ENCODE measurements at places on chromosomes 16 and 17.

DNA sequence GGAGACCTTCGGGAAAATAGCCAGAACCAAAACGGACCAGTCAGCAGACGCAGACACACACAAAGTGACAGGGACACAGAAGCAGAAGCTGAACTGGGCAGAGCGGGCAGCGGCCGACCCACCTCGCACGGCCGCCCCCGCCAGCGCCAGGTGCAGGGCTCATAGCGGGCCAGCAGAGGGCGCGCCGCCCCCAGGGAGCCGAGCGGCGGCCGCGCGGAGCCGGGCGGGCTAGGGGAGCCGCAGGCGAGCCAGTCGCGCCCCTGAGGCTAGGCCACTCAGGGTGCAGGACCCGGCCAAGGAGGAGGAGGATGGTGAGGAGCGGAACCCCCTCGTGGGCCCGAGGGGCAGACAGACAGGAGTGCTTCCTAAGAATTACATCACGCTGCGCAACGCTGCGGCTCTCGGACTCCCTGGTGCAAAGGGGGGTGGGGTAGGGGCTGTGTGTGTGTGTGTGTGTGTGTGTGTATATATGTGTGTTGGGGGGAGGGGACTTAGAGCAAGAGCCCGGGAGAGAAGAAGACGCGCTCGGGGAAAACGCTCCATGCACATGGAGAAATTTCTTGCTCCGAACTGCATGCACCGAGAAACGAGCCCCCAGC lies 913 bp upstream of the NOG start:
- DNase-seq, result no peak

DNA sequence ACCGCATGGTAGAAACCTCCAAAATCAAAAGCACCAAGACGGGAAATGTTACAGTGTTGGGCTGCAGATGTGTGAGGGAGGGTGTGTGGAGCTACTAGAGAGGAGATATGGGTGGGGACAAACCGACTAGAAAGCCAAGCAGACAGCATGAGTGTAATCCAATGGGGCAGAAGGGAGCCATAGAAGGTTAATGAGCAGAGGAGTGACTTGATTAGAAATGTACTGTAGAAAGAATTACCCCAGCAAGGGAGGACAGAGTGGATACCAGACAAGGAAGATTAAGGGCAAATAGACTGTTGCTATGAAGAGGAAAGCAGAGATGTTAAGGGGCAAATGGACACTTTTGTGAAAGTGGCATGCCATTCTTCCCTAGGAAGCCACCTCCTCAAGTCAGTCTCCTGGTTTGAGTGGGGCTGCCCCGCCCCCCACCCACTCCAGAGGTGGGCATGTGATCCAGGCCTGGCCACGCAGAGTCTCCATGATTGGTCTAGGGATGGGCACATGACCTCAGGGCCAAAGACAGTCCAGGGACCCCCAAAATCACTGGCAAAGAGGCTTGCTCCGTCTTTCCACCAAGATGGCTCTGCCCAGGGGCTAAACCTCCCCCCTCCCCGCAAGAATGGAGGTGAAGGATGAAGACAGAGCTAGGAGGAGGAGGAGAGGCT lies 4.3 kb downstream of the COTL1 start:
- DNase-seq, result no peak

DNA sequence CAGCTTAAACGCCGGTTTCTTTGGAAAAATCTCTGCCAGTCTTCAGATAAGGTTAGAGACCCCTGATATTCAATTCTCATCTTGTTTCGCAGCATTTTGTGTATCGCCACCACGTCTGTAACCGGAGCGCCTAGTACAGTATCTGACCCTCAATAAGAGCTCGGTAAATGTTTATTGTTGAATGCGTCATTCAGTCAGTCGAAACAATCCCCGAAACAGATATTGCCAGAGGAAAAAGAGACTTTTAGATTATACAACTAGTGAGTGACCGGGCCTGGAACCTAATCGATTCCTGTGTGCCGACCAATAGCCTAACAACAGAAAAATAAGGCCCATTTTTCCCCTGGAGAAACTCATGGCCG lies 626 bp downstream of the PELP1 start:
- DNase-seq, result no peak

DNA sequence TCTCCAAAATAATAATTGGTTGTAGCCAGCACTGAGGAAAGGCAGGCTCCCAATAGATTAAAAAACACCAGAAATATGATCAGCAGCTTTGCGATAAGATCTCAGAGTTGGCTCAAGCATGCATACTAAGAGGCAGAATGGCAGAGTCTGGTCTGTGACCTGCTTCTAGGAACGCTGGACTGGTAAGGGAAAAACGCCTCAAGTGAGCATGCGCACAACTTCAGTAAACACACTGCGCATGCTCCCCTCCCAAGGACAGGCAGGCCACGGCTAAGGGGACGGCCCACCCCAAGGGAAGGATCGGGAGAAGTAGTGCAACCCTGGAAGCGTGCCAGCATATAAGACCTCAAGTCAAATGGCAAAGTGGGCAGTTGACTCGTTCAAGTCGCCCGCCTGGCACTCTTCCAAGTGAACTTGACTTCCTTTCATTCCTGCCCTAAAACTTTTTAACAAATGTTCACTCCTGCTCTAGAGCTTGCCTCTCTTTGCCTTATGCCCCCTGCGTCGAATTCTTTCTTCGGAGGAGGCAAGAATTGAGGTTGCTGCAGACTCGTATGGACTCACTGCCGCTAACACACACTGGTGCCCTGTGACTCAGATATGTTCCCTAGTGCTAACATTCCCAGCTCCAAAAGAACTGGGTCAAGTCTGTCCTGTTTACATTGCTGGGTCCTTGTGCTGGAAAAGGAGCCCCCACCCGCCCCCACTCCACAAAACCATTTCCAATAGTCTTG lies 22.4 kb upstream of the PRM1 start:
- DNase-seq, result peak; percentile 19

- DNase-seq, result no peak
Measured at GRCh38 chr17:78882540-78883088, 20.4 kb downstream of the CEP295NL start.

DNA sequence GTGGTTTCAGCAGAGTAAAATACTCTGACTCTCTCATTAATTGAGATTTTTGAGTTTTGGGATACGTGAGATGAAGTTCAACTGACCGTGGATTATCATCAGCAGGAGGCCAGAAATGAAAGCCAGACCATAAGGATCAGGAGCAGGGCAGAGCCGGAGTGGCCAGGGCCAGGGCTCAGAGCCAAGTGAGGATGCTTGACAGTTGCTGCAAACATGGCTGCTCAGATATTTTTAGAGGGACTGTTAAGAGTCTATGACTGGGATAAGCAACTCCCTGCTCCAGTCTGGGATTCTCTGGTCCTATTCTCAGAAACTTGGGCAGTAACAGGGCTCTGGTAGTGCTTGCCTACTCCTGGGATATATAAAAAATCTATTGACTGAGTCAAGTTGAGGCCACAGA lies 17.6 kb upstream of the CDH13 start:
- no peak for DNase-seq

DNA sequence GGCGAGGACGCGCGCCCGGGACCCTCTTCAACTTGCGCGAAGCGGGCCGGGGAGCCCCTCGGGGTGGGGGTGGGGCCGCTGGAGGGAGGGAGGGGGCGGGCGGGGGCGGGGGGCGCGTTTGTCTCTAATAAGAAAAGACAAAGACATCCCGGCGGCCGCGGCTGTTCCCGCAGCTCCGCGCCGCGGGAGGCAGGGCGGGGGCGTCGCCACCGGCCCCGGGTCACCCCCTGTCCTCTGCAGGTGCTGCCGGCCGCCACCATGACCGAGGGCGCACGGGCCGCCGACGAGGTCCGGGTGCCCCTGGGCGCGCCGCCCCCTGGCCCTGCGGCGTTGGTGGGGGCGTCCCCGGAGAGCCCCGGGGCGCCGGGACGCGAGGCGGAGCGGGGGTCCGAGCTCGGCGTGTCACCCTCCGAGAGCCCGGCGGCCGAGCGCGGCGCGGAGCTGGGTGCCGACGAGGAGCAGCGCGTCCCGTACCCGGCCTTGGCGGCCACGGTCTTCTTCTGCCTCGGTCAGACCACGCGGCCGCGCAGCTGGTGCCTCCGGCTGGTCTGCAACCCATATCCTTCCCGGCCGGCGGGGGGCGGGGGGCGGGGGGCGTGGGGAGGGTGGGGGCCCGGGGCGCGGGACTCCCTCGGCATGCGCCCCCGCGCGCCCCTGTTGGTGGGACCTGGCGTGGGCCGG lies 714 bp downstream of the CACNA1H start:
- no peak for DNase-seq

DNA sequence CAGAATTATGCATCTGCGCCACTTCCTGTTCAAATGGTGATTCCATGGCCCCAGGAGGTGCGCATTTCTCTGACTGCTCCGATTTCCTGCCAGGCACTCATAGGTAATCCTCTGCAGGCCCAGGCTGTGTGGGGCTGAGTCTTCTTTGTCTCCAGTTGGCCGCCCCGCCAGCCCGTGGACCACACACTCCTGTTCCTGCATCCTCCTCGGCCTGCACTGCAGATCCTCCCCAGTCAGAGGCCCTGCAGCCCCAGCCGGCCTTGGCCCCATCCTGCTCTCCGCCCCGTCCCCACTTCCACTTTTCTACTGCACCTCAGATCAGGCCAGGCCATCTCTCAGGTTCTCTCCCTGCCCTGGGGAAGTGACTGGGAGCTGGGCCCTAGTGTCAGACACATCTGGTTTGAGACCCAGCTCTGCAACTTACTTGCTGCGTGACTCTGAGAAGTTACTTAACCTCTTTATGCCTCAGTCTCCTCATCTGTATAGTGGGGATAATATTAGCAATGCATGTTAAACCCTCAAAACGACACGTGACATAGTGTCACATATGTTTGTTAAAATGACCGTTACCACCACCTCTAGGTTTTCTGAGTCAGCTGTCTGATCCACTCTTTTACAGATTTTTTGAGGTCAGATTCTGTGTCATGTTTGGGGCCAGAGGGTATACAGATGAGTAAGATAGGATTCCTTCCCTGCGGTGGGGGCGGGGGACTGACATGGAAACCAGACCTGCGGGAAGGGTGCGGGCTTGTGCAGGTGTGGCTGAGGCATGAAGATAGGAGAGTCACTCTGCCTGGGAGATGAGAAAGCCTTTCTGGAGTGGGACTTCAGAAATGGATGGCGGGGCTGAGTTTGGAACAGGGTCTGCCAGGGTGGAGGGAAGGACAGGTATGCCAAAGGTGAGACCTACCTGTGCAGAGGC lies 12.8 kb downstream of the RAB11FIP4 start:
- DNase-seq, result no peak

- DNase-seq, result no peak
Measured at GRCh38 chr16:4426722-4427372, 1.2 kb downstream of the DNAJA3 start.

DNA sequence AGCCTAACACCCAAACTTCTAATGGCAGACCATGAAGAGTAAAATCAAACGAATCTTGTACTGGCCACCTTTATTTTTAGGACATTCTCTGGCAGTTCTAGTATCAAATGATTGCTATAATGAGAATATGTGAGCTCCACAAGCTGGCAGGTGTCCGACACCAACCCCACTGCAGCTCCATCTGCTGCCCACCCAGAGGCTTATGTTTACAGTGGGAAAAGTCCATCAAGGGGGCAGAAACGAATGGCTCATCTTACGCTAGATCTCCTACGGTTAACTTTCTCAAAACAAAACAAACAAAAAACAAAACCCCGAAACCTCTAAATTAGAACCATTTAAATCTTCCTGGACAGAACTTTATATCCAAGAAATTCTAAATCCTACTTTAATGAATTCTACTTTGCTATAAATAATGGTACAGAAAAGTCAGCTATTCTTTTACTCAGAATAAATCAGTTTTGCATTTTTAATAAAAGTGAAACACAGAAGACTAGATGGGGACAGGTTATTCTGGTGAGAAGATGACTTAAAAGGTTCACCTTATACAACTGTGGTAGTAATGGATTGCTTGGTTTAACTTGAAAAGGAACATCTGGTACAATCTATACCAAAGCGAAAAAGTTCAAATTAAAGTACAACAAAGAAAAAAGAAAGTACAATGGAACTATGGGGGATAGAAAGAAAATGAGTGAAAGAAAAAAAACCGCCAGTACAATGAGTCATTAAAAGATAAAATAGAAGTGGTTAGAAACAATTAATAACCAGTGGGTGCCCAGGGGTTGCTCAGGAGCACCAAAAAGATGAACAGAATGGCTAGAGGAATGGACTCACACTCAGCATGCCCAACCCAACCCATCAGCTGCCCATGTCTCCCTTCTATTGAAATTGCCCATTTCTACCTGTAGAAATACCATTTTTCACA lies 40.2 kb downstream of the GRB2 start:
- DNase-seq, result no peak

- no peak for DNase-seq
Measured at GRCh38 chr17:27896701-27897100, 3.5 kb upstream of the LYRM9 start.

- DNase-seq, result no peak
Measured at GRCh38 chr17:67365738-67366192, 612 bp downstream of the PSMD12 start.

- DNase-seq, result no peak
Measured at GRCh38 chr17:50688245-50688644, 19.5 kb downstream of the ANKRD40 start.

- no peak for DNase-seq
Measured at GRCh38 chr17:18226284-18226945, 980 bp downstream of the LLGL1 start.

GRCh38 chr16:22386976-22387375 lies 12.6 kb upstream of the CDR2 start:
- peak; percentile 57 for DNase-seq

DNA sequence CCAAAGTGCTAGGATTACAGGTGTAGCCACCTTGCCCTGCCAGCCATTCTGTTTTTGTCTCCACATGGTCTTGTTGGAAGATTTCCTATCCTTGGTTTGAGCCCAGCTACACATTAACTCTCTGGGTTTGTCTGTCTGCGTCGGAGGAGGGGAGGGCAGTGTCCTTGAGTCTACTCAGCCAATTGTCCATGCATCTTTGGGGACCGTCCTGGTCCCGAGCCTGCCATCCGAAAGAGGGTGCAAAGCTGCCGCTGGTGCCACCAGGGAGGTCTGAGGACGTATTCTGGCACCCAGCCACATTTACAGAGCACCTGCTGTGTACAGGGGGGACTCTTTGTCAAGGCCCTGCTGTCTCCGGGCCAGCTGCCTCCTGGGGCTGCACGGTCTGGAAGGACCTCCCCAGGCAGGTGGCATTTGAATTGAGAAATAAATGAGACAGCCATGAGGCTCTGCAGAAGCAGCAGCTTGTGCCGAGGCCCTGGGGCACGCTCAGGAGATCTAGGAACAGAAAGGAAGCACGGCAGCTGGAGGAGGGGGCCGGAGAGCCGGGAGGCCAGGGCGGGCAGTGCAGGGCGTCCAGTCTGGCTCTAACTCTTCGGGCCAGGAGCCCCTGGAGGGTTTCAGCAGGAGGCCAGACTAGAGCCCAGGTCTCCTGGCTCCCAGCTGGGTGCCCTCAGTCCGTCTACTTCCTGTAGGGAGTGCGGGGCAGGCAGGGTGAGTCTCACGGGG lies 1.5 kb downstream of the CYBA start:
- DNase-seq, result no peak

Measured in LNCaP clone FGC (cell line).